ENCODE measurements at places on chromosomes 2 and 18.

DNA sequence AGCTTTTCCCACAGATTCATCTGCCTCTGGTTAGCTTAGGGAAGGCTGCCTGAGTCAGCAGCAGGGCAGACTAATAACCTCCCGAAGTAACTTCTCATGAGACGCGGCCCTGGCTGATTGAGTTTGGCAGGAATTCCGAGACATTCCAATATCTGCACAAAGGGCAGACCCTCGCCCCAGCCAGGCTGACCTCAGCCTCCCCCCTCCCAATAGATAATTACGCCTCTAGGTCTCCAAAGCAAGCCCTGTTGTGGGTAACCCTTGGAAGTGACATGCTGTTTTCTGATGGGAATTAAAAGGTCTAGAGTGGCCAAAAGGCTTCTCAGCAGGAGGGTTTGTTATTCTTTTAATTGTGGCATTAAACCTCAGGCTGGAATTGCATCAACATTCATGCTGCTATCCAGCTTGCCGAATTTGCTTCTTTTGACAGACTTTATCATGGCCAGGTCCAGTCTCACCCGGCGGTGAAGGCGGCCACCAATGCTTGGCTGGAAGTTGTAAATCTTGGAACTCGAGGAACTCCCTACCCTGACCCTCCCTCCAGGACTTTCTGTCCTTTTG lies 98.0 kb upstream of the SLC14A2 start:
- no peak for DNase-seq

GRCh38 chr2:3251946-3252345 lies 125.7 kb downstream of the EIPR1 start:
- DNase-seq = no peak

- DNase-seq = no peak
Observed at GRCh38 chr2:210318891-210319290, 3.9 kb upstream of the MYL1 start.

GRCh38 chr2:62783679-62784078 lies 78.2 kb downstream of the EHBP1 start:
- DNase-seq = no peak

DNA sequence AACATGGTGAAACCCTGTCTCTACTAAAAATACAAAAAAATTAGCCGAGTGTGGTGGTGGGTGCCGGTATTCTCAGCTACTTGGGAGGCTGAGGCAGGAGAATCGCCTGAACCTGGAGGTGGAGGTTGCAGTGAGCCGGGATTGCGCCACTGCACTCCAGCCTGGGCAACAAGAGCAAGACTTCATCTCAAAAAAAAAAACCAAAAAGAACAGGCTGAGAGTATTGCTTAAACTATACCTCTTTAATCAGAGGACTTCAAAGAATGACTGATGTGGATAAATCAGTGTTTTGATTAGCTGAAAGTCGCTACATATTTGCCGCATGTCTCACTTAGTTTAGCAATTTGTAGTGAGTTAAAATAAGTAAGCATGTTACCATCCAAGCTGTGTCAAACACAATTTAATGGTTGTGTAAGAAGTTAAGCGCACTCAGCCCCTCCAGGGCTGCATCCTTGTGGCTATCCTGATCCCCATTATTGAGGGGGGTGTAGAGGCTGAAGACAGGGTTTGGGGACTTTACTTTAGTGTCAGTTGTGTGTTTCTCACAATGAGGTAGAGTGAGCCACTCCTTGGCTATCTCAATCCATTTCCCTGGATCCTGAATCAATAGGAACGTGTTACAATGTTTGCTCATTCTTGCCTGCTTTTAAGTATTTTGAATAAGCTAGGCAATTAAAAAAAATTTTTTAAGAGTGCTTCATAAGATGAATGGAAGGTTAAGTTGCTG lies 11.0 kb upstream of the FARP2 start:
- no peak for DNase-seq

Measured in prostate gland (tissue), 2 donors.